ENCODE measurements at places on chromosomes 5 and 9.
A peak's percentile ranks its signal among the peaks of the same experiment; 100 is the strongest.

DNA sequence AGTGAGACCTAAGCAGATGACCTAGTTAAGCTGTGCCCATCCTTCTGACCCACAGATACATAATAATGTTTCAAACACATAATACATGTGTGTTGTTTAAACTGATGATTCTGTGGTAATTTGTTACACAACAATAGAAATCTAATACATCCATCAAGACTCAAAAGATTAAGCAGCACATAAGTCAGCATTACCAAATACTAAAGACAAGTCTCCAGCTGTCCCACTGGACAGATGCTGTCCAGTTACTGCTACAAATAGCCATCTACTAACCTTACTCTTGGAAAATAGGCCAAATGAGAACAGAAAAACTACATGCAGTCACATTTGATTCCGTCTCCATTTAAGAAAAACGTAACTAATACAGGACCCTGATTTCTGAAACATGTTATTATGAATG lies 10.8 kb downstream of the TRMO start:
- no peak for DNase-seq

DNA sequence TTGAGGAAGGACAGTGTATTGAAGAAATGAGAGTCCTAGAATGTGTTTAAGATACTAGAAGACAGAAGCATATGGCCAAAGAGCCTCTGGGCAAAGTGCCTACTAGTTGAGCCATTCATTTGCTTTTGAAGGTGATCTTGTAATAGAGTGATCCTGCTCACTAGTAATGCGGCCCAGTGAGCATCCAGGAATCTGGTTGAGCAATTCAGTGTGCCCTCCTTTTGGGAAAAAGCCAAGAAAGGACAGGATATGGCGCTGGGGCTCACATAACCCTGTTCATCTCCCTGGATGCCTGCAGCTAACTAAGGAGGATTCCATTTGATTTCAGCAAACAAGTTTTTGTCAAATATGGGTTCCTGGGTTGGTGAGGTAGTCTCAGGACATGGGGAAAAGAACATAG lies 16.3 kb downstream of the ADAM19 start:
- no peak for DNase-seq

GRCh38 chr9:18485714-18486113 lies 11.8 kb downstream of the ADAMTSL1 start:
- DNase-seq, result no peak

- DNase-seq, result no peak
Observed at GRCh38 chr9:96376891-96377874, 6.3 kb downstream of the SLC35D2 start.

DNA sequence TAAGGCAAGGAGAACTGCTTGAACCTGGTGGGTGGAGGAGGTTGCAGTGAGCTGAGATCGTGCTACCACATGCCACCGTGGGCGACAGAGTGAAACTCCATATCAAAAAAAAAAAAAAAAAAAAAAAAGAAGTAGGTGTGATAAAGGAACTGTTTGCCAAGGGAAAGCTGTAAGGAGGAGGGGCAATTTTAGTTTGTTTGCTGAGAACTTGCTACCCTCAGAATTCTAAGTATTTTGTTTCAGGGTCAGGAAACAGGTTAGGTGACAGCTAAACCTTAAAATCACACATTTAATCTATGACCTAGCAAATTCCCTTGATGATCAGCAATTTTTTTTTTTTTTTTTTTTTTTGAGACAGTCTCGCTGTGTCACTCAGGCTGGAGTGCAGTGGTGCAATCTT lies 7.2 kb upstream of the ARRDC3 start:
- peak; percentile 8 for DNase-seq

- peak; percentile 79 for DNase-seq
Observed at GRCh38 chr5:159207686-159208513, 1.5 kb downstream of the RNF145 start.

DNA sequence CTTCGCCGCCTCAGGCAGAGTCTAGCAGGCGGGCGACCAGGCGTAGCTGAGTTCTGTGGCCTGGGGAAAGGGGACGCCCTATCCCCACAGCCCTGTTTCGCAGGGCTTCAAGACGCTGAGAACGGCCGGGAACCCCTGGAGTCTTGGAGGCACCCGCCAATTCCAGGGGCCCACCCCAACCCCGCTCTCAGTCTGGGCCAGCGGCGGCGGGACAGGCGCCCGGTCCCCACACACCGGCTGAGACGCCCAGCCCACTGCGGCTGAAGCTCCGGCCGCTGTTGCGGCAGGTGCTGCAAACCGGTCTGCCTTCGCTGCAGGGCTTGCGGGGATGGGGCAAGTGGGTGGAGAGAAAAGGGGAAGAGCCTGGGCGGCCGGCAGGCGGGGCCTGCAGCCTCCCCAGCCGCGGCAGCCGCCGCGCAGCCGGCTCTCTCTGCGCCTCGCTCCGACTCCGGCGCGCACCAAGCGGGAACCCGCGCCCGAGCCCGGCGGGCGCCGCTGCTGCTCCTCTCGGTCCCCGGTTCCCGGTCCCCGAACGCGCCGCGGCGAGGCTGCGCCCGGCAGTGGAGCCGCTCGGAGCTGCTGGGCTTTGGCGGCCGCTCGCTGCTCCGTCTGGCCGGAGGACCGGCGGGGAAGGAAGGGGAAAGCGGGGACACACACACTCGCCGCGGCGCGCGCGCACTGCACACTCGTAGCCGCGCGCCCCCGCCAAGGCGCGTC lies at the start of gene PIP5K1B:
Gene PIP5K1B, plus strand, starts transcription at position 427 of the 717 bp plus-strand sequence. CDS start 117,375 bp downstream, outside the sequence.
- DNase-seq, result peak; percentile 32

- no peak for DNase-seq
Observed at GRCh38 chr9:14326264-14326826, 12.4 kb upstream of the NFIB start.

Measured in stimulated activated CD4-positive, alpha-beta T cell treated with anti-CD3 and anti-CD28 coated beads, Interleukin-2, amount 100 ng/mL, for 24 hours (primary cell).